Activated naive CD8-positive, alpha-beta T cell treated with anti-CD3 and anti-CD28 coated beads, Interleukin-2, amount 50 U/mL, for 24 hours (primary cell): ENCODE measurements at places on chromosomes 1 and 21.

DNA sequence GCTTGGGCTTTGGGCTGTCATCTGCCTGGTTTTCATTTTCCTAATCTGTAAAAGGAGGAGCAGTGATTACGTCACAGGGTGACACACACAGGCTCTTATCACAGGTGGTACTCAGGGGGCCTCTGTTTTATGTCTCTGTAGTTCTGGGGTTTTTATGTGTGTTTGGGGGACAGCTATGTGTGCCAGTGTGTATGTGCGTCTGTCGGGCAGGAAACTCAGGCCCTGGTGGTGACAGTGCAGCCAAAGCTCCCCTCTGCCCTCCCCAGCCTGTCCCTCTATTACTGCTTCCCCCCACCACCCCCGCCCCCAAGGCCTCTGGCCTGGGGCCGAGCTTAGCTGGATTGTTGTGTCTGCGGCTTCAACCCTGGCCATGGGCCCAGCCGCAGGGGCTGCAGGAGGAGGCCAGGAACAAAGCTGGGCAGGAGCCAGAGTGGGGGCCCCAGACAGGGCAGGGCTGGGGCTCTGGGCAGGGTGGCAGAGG is 13.3 kb downstream of the MFAP2 start:
- H3K27ac ChIP-seq = no peak overlapping the region
- no peaks in the 10 kb centered on the region for H3K4me1 ChIP-seq
- no peak overlapping the region for H3K4me3 ChIP-seq
- H3K36me3 ChIP-seq = peaks cover 2% of the 10 kb centered on the region
- no peaks in the 10 kb centered on the region for H3K27me3 ChIP-seq
- DNase-seq = no peak

DNA sequence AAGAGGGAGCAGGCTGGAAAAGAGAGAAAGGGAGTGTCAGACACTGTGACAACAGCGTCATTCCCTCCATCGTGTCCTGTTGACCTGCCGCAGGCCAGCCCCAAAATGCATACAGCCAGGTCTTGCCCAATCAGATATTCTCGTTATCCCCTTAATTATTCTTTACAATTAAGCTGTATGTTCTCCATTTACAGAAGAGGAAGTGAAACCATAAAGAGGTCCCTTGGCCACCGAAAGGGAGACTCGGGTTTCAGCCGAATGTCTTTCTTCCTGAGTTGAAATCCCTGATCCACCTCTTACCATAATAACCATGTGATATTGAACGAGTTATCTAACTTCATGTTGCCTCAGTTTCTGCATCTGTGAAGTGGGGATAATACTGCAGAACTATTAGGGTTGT is 70.5 kb downstream of the IGSF21 start:
- H3K36me3 ChIP-seq = no peaks in the 10 kb centered on the region
- H3K27me3 ChIP-seq = peaks cover 13% of the 10 kb centered on the region
- no peaks in the 10 kb centered on the region for H3K4me1 ChIP-seq

- no peak overlapping the region for H3K4me3 ChIP-seq
- H3K27ac ChIP-seq = peak overlapping the region; percentile 80
- H3K36me3 ChIP-seq = peaks cover 10% of the 10 kb centered on the region
- no peaks in the 10 kb centered on the region for H3K4me1 ChIP-seq
- no peaks in the 10 kb centered on the region for H3K27me3 ChIP-seq
Measured at GRCh38 chr1:226661271-226661670, 77.8 kb downstream of the ITPKB start.

- peaks cover 7% of the 10 kb centered on the region for H3K27me3 ChIP-seq
- H3K36me3 ChIP-seq = no peaks in the 10 kb centered on the region
- H3K27ac ChIP-seq = no peak overlapping the region
- no peaks in the 10 kb centered on the region for H3K4me1 ChIP-seq
Measured at GRCh38 chr1:182968151-182968741, 15.3 kb upstream of the SHCBP1L start.

DNA sequence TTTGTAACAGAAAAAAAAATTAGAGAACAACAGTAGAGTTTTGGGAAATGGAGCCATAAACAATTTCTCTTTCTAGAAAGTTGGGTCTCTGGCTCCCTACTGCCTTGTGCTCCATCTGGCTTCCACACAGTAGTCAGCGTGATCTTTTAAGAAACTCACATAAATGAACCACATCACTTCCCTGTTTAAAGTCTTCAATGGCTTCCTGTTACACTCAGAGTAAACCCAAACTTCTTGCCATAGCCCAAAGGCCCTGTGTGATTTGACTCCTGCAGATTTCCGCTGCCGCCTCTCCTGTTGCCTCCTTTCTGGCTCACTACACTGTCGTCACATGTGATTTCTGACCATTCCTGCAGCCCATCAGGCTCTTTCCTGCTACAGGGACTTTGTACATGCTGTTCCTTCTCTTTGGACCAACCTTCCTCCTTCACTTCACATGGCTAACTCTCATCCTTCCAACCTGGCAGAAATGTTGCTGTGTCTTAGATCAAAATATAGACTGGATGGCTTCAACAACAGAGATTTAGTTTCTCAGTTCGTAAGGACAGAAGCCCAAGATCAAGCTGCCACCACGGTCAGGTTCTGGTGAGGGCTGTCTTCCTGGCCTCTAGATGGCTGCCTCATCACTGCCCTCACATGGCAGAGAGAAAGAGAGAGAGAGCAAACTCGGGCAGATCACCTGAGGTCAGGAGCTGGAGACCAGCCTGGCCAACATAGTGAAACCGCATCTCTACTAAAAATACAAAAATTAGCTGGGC is 34.0 kb downstream of the OPRD1 start:
- H3K4me1 ChIP-seq = peaks cover 6% of the 10 kb centered on the region
- H3K27me3 ChIP-seq = no peaks in the 10 kb centered on the region
- DNase-seq = no peak
- no peaks in the 10 kb centered on the region for H3K36me3 ChIP-seq

DNA sequence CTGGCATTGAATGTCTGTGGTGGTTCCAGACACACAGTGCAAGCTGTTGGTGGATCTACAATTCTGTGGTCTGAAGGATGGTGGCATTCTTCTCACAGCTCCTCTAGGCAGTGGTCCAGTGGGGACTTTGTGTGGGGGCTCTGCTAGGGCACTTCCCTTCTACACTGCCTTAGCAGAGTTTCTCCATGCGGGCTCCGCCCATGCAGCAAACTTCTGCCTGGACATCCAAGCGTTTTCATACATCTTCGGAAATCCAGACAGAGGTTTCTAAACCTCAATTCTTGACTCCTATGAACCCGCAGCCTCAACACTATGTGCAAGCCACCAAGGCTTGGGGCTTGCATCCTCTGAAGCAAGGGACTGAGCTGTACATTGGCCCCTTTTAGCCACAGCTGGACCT is 43.0 kb downstream of the RGS18 start:
- no peaks in the 10 kb centered on the region for H3K36me3 ChIP-seq
- no peak for DNase-seq
- H3K4me1 ChIP-seq = no peaks in the 10 kb centered on the region
- H3K27ac ChIP-seq = no peak overlapping the region

DNA sequence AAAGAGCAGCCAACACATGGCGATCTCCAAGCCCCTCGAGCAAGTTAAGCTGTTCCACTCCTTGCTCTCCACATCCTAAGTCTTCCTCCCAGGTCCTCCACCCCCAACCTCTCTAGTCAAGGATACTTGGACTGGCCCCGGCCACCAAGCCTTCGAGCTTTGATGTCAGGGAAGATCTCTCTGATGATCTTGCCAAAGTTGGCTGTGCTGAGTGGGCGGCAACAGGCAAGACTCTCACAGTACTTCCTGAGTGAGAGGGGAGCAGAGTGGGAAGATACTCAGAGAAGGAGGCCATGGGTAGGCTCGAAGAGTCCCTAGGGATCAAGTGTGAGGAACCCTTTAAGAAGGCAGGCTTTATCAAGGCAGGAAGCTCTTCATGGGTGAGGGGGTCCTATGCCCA is 2.8 kb downstream of the RFX5 start:
- no peaks in the 10 kb centered on the region for H3K27me3 ChIP-seq
- H3K27ac ChIP-seq = peak overlapping the region; percentile 3
- peaks cover 48% of the 10 kb centered on the region for H3K4me1 ChIP-seq
- H3K4me3 ChIP-seq = no peak overlapping the region
- H3K36me3 ChIP-seq = peaks cover 20% of the 10 kb centered on the region
- DNase-seq = no peak
